ENCODE measurements at places on chromosomes 12 and 14.

DNA sequence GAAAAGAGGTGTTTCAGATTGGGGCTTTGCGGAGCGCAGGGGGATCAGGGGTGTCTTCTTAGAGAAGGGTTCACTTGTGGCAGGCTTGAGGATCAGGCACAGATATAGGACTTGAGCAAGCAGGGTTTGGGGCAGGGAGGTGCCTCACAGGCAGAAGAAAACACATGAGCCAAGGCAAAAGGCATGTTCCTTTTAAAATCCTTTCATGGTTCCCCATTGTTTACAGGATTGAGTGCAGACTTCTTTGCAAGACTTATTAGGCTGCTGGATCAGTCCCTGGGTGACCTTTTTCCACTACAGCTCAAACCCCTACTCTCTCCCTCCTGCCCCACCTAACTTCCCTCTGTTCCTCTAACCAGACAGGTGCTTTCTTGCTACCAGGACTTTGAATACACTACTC lies 19.7 kb downstream of the HSPB8 start:
- no peak for DNase-seq

- DNase-seq = no peak
Measured at GRCh38 chr12:132352896-132353800, 23.8 kb upstream of the GALNT9 start.

- no peak for DNase-seq
Measured at GRCh38 chr12:89821896-89822295, 113.3 kb upstream of the ATP2B1 start.

- peak; percentile 78 for DNase-seq
Measured at GRCh38 chr12:10212739-10213131, at the start of gene GABARAPL1. TSS of gene GABARAPL1 (plus strand) at chr12:10212877. CDS start at chr12:10213130, 253 bp downstream.

GRCh38 chr14:89040080-89040459 lies 215.6 kb downstream of the TTC8 start:
- no peak for DNase-seq

DNA sequence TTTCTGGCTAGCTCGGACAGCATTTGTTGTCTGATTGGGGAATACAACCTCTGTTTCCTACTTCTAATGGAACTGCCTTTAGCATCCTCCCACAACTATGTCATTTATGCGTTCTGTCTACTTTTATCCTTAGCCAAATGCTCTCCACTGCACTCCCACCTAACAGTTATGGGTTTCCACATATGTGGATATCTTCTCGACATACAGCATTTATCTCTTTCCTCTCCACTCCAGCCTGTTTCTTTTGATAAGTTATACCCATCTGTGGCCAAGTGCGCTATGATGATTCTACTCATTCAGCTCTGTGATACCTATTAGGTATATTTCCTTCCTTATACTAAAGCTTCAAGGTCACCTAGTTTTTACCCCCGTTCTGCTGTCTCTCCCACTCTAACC lies 122.2 kb upstream of the NAP1L1 start:
- DNase-seq = no peak

DNA sequence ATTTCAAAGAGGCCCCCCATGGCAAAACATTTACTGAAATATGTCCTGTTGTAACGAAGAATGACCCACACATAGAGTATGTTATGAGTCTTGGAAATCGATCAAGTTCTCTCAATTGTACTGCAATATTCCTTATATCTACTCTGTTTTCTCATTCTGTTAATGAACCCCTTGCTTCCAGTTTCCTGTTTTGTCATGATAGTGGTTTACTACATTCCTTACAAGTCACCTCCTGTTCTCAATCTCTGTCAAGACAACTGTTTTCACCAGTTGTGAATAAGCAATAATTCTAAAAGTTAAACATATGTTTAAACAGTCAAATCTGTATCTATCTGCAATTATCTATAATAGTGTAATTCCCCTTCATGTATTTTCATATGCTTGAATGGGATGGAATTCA lies 16.4 kb upstream of the ARID2 start:
- peak; percentile 64 for DNase-seq

- no peak for DNase-seq
Measured at GRCh38 chr12:108641446-108642268, 8.0 kb upstream of the SELPLG start.

DNA sequence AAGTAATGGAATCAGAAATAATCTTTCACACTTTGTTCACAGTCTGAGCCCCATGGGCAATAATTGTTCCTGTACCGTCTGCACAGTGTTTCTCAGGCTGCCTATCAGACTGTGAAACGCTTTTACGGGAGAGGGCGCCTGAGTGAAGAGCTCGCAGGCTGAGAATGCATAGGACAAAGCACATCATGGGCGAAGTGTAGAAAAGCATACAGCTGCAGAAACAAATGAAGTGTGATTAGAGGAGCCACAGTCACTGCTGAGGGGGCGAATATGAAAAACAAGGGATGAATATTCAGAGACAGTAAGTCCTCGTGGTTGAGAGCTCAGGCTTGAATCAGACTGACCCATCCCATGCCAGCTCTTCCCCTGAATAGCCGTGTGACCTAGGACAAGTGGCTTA lies 438.4 kb upstream of the DCN start:
- no peak for DNase-seq
